ENCODE measurements at places on chromosomes 2 and 18.

DNA sequence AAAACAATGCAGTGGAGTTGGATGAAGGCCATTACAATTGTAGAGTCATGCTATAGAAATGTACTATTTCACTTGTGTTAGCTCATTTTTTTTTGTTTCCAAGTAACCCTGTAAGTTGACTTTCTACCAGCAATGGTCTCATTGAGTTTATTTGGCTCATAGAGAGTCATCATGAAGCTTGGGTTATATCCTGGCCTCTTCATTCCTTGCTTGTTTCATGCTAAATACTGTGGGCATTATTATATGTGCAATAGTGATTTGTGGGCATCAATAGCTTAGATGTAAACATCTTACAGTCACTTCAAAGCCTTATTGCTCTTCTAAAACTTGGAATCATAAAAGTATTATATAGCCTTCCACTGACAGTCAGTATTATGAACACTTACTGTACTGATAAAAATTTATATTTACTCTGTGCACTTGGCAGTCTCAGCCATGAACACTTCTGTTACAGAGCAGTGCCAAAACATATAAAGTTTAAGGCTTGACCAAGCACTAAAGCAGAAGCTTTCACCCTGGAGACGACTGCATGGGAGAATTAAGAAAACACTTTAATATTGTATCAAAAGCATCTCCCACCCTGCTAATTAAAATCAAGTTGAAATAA lies 751.2 kb downstream of the SATB2 start:
- DNase-seq, result no peak

GRCh38 chr2:109058802-109059201 lies 69.8 kb upstream of the EDAR start:
- DNase-seq, result no peak

DNA sequence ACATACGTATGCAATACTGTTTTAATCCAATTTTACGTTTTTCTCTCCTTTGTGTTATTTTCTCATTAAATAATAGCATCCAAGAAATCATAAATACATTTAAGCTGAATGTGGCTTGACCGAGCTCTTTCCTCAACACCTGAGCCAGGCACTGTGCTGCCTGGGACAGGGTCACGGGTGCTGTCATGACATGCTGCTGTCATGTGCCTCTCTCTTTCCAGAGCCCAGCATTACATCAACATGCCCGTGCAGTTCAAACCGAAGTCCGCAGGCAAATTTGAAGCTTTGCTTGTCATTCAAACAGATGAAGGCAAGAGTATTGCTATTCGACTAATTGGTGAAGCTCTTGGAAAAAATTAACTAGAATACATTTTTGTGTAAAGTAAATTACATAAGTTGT lies 94.1 kb upstream of the LDLRAD4 start:
- no peak for DNase-seq

DNA sequence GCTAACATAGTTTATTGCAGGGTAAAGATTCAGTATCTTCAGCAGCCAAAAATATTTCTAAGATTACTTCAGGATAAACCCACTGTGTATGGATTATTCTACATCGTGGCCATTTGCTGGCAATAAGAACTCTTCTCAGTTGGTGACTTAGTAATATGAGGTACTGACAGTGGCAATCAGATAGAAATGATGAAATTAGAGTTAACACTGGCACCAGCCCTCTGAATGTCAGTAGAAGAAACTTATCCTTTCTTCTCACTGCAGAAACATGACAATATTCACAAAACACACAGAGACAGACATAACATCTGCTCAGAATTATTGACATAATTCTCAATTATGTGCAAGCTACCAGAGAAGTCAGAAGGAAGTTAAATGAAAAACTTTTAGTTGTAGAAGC lies 246.3 kb upstream of the COL3A1 start:
- DNase-seq, result no peak

DNA sequence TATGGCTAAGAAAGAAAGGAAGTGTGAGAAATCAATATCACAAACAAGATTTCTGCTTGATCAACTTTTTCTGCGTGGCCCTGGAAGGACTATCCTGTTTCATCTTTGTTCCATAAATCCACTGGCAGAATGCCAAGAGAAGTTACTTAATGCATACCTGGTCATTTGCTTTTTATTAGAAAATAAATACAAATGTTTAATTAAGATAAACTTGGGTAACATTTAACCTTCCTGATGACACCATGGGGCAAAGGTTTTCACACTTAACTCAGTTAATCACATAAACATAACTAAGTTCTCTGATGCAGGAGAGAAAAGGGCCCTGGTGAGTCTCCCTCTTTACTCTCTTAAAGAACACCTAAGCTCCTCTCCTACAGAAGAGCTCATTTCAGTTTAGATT lies 203.3 kb downstream of the AFF3 start:
- no peak for DNase-seq

DNA sequence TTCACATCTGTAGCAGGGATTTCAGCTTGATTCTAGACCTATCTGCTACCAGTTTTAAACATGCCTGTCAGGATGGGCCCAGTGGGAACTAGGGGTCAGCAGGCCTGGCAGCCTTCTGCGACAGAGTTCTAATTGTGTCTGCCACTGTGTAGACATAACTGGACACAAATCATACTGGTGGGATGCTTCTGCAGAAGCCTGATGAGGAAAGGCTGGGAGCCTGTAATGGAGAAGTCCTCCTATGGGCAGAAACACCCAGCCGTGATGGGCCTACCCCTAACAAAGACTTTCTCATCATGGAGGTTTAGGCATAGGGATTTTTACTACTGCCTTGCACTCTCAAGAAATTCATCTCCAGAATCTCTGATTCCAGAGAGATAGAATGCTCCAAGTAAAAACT lies 166.9 kb downstream of the PDE11A start:
- no peak for DNase-seq

GRCh38 chr2:241950413-241951315 lies 81.1 kb downstream of the RTP5 start:
- peak; percentile 48 for DNase-seq

GRCh38 chr2:73063909-73064875 lies 7.3 kb downstream of the SFXN5 start:
- no peak for DNase-seq

DNA sequence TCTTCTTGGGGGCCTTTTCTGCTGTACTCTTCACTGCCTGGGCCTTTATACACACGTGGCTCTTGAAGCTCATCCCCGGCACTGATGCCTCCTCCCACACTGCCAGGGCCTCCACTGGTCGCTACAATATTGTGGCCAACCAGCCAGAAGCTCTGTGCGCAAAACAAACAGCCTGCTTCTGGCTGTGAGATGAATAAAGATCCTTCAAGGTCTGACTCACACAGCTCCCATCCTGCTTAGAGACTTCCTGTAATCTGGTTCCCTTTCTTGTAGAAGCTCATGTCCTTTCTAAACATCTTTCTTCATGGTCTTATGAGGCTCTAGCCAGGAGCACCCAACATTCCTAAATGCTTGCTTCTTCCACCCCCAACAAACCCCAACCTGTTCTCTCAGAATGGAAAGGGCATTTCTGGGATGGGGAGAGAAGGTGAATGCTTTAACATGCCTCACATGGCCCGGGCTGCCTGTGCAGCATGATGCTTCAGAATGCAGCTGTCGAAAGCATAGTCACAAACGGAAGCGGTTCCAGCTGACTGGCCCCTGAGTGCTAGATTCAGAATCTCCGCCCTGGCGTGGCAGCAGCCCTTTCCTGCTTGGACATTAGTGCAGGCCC lies 24.6 kb downstream of the NRP2 start:
- peak; percentile 16 for DNase-seq

DNA sequence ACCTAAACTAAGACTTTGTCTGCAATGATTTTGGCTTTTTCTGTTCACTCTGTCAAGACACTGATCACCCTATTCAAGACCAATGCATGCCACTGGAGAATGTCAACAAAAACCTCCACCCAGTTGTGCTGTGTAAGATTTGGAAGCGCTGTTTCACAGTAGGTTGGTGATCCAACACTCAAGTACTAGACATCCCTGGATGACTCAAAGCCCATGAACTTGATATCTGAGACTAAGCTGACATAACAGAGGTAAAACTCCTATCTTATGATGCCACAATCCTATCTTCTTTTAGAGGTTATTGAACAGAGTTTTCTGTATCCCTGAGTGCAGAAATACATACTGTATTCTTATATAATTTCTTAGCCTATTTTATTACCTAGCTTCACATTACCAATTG lies 251.3 kb upstream of the ETAA1 start:
- no peak for DNase-seq

DNA sequence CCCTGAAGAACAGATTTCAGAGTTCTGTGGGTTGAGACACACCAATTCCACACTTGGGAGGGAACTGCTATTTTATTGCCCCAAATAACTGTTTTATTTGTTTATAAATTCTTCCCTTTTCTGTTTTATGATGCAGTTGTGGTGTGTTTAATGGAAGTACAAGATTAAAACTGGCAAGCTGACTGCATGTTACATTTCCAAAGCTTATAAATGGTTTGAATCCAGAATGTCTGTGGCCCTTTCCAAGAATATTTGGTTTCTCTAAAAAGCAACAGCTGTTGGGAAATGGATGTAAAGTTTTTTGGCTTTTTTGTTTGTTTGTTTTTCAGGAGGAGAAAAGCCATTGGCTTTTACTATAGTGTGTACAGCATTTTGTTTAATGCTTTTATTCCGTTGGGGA lies 234.5 kb downstream of the MTX2 start:
- no peak for DNase-seq

DNA sequence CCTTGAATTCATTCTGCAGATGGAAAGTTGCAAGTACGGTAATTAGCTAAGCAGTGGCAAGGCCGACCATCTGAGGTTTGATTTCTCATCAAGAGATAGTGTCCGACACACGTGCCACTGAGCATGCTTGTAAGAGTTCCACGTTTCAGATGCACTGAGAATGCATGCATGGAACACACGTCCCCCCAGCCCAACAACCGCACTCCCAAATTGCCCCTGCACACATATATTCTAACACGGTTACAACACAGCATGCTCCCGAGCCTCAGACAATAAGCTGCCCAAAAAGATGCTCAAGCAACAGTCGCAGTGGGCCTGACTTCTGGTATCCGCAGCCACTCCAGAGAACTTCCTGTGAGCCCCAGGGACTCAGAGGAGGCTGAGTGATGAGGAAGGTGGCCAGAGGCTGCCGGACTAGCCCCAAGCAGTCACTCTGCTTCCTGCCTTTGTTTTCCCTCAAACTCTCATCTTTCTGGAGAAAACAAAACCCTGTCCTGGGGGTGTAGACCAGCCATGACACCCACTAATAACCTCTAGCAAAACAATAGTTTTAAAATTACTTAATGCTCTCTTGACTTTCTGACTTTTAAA lies 204.0 kb downstream of the TGIF1 start:
- DNase-seq, result no peak

DNA sequence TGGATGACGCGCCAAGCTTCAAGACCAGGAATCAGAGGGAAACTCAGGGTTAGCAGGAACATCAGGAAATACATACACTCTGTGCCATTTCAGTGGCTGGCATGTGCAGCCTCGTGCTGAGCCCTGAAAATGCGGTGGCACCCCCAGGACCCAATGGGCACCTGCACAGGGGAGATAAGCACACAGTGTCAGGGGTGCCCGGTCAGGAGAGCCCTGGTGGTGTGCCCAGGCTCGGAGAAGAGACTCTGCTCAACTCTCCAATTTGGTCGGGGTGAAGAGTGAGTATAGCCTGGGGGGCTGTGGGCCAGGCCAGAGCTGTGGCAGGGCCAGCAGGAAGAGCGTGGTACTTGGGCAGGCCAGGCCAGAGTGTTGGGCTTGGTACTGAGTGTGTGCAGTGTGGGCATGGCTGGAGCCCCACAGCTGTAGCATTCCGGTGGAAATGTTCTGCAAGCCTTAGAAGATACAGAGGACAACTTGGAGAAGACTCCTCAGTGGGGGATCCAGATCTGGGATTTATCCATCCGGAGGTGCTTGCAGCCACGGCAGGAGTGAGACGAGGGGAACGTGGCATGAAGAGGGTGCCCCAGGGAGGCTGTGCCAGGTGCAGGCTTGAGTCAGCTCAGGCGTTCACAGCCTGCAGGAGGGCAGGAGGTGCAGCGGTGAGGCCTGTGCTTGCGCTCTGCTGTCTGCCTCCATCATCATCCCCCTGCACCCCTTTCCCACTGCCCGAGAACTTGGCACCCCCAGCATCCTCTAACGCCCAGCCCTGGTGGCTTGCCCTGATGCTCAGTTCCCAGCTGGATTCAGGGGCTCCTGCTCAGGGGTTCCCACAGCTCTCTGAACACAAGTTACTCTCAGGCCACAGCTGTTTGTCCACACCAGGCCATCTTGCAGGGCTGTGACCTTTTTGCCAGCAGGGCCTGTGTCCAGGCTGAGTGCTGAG lies 451.7 kb upstream of the HS6ST1 start:
- DNase-seq, result no peak

DNA sequence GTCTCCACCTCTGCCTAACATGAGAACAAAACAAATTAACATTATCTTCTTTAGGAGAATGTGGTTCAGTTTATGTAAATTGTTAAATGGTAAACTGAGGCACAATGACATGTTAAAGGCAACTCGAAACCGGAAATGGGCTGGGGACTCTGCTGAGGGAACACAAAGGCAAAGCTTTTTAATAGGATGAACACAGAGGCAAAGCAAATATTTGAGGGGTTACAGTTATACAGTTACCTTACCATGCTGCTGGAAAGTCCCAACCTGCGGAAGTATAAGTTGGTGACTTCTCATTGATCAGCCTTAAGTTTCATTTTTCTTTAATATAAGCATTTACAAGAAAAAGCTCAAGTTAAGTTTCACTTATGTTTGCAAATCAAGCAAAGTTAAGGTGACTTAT lies 195.0 kb downstream of the DLGAP1 start:
- no peak for DNase-seq

DNA sequence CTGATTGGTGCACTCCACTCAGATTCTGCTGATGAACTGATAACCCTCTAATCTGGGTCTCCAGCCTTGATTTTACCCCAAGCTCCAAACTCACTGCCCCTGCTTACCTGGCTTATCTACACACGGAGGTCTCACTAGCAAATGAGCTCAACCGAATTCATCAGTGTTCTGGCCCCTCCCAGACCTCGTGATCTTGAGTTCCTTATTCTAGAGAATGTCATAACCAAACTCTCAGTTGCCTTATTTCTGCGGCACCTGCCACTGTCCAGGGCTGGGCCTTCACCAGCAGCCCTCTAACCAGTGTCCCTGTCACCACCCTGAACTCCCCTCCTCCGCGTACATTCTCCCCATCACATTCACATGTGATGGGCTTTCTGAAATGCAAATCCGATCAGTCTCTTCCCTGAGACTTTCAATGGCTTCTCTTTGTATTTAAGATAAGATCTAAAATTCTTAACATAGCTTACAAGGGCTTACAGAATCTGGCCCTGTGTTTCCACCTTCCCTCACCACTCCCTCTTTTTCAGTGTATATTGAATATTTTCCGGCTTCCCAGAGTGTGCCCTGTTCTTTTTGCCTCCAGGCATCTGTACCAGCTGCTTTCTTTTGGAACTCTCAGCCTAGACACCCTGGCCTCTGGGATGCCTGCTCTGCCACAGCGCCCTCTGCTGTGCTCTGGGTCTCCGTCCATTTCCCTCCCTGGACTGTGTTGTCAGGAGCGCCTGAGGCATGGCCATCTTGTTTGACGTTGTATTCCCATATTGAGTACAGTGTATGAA lies 31.1 kb downstream of the NAB1 start:
- DNase-seq, result peak; percentile 31
